ENCODE measurements at places on chromosomes 1 and 21. TPM values are rescaled to one million over a fixed set of nuclear protein-coding genes. Genes with fewer than 3 reads are reported as not detected.

DNA sequence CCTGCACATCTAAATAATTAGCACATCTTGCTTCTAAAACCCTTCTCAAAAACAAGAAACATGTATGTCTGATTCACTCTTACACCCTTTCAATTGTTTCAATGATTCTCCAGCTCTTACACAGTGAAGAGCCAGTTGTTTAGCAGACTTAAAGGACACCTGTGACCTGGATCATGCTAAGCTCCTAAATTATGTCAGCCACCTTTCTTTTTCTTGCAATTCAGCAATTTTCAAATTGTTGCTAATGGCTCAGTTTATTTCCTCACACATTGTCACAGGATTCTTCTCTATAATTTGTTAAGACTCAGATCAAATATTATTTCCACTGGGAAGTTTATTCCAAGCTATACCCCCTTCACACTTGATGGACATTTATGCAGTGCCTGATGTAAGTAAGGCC, 413.2 kb downstream of the PLA2G4A start:
- DNase-seq: no peak

GRCh38 chr1:244049162-244050013, 1.7 kb upstream of the ZBTB18 start:
- DNase-seq: peak; percentile 69

Gene PADI2
- total RNA-seq: 37.2 TPM

GRCh38 chr1:223008808-223009207, 134.2 kb downstream of the TLR5 start:
- DNase-seq: peak; percentile 70

- no peak for DNase-seq
Measured at GRCh38 chr1:91546876-91547275, 46.2 kb downstream of the CDC7 start.

Gene ZBED6
- total RNA-seq: 23.9 TPM

GRCh38 chr1:115107516-115108260, 18.4 kb upstream of the TSPAN2 start:
- no peak for DNase-seq

- no peak for DNase-seq
Measured at GRCh38 chr1:84749427-84749826, 59.2 kb upstream of the SSX2IP start.

Gene ANGPTL7
- total RNA-seq: 1.2 TPM

GRCh38 chr1:230172016-230172537, 105.0 kb downstream of the GALNT2 start:
- no peak for DNase-seq

DNA sequence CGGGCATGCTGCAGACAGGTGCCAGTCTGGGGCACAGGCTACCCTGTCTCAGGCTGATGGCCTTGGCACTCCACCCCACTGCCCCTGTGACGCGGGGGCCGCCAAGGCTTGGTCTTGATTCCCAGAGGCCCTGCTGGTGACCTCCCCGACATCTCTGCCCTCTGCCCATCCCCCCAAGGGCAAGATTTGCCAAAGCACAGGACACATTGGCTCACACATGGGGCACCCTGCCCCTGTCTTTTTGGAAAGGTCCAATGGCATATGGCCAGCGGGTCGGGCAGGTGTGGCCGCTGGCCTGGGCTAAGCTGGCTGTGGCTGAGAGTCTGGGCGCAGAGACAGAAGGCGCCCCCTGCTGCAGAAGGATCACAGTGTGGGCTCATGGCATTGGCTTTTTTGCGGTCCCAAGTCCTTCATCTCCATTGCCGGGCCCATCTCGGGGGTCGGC, 4.6 kb downstream of the MIB2 start:
- DNase-seq: no peak

GRCh38 chr1:57064379-57065140, 98.7 kb upstream of the C8B start:
- no peak for DNase-seq

GRCh38 chr1:8545078-8545477, 227.2 kb downstream of the SLC45A1 start:
- DNase-seq: no peak

GRCh38 chr1:50969611-50970508, at the start of gene CDKN2C:
Gene CDKN2C (plus strand): TSS chr1:50970245. CDS start chr1:50970369, 124 bp downstream.
- DNase-seq: peak; percentile 91

Gene CXADR
- total RNA-seq: 0.44 TPM

GRCh38 chr1:111507411-111508201, 4.2 kb upstream of the ADORA3 start:
- DNase-seq: peak; percentile 90

DNA sequence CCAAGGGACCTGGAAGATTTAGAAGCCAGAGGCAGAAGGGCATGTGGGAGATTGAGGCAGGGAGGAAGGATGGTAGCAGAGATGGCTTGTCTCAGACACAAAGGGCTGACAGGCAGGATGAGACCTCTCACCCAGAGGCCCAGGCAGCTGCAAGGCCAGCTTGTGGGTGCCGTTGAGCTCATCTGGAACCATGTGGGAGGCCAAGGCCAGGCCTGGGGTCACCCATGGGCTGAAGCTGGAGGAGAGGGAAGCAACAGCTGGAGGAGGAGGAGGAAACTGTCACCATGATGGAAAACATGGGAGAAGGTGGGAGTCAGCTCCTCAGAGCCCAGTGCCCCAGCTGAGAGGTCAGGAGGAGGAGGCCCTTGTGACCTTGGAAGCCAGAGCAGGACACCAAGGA, 6.4 kb downstream of the CRABP2 start:
- DNase-seq: no peak

DNA sequence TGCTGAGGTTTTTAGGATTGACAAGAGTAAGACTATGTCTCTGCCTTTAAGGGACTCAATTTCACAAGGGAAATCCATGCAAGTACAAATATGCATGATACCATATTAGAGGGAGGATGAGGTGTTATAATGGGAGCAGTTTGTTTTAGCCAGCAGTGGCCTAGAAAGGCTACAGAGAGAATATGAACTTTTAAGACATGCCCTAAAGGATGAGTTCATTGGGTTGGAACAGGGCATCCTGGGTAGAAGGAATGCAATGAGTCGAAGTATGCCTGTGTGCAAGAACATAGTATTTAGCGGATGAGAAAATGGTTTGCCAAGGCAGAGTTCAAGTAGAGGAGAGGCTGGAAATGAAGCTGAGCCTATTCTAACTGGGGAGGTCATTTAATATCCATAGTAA, 32.6 kb upstream of the LEPR start:
- no peak for DNase-seq

DNA sequence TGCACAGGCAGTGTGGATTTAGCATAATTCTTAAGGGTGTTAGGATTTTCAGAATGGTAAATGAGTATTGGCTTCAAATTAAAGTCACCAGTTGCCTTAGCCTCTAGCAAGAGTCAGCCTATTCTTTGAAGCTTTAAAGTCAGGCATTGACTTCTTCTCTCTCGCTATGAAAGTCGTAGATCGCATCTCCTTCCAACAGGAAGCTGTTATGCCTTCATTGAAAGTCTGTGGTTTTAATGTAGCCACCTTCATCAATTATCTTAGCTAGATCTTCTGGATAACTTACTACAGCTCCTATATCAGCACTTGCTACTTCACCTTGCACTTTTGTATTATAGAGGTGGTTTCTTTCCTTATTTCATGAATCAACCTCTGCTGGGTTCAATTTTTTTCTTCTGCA, 320.2 kb downstream of the PTPRC start:
- DNase-seq: no peak

GRCh38 chr1:200893411-200893901, 1.2 kb upstream of the INAVA start:
- no peak for DNase-seq

Gene ERG
- total RNA-seq: 14.2 TPM

Gene OSBPL9
- 63.8 TPM for total RNA-seq

All from muscle of leg (tissue), 16 donors.